Mammary epithelial cell (primary cell): ENCODE measurements at places on chromosomes 2 and 18.
A peak's percentile ranks its signal among the peaks of the same experiment; 100 is the strongest.

DNA sequence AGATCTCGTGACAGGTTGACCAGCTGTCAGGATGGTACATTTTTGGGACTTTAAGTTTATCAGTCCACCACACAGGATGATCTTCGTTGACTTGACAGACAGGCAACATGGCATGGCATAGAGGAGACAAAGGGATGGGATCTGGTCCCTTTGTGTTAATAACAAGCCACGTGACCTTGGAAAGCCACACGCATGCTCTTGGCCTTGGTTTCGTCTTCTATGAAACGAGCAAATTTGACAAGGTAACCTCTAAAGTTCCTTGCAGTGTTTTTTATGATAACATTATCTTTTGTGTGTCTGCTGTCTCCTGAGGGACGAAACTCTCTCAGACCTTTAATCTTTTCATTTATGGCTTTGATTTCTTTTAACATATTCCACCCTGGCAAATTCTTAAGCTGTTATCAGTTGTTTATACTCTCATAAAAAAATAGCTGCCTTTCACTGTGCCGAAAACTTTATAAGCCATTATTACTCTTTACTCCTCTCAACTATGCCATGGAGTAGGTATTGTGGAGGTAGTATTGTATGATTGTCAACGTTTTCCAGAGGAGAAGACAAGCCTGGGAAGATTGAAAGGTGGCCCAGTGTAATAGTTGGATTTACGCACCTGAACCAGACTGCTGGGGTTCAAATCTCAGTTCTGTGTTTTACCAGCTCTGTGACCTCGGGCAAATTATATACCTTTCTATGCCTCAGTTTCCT, 81.3 kb downstream of the MYOM1 start:
- DNase-seq, result no peak

DNA sequence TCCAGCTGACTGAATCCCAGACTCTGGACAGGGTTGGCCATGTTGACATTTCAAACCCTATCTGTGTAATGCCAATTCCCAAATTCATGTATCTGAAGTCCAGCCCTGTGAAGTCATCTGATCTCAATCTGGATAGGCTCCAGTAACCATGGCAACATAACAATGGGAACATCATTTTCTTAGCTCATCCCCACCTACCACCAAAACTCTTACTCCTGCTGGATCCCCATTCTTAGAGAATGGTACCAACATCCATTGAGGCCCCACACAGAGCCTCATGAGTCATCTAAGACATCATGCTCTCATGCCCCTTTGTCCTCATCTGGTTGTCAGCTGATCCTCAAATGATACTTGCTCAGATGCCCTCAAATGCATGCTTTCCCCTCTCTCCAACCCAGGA, 58.9 kb upstream of the TEX51 start:
- DNase-seq, result no peak

DNA sequence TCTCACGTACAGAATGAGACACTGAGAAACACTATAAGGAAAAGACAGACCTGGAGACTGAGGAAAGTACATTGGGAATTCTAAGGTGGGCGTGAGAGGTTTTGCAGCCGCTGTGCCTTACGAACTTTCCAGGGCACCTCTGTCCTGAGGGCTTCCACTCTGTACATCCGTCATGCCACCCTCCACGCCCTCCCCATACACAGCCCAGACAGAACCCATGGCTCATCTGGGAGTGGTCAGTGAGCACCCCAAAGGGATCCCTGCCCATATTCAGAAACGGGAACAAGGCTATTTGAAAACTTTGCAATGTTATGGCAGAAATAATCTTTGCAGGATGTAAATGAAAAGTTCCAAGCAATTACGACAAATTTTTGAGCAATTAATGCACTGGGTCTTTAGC, 95.4 kb upstream of the ZNF532 start:
- DNase-seq, result no peak

GRCh38 chr2:202032846-202033316, 774 bp upstream of the FZD7 start:
- DNase-seq, result peak; percentile 66

- DNase-seq, result peak; percentile 16
Measured at GRCh38 chr2:138079976-138080375, 115.7 kb downstream of the HNMT start.

DNA sequence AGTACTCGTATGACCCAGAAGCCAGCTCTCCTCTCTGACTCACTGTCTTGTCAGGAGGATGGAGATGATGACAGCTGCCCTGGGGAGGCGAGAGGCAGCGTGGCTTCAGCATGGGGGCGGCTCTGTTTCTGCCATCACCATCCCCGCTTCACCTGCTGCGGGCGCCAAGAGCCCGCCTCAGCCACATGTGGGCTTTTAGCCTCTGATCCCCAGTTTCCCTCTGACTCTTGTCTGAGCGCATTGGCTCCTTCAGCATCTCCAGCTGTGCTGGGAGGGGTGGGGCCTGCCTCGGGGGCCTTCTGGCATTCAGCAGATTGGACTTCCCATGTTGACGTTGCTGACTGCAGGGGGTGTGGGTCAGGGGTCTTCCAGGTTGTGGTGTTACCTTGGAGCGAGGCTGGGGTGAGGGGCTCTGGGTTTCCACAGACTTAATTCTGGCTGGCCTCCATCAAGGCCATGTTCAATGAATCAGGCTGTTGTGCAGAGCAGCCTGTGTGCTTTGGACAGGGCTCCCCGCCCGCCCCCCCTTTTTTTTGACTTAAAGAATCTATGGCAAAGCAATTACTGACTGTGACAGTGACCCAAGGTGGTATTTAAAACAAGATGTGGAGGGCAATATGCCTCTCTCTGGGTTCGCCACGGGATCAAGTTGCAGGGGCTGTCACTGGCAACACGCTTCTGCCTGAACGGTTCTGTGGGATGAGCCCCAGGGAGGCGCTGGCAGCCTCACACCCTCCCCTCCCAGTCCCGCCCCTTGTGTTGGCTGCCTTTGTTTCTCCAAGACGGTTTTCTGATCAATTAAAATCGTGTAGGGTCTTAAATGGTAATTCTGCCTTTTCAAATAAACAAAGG, 228.3 kb downstream of the LDLRAD4 start:
- no peak for DNase-seq

DNA sequence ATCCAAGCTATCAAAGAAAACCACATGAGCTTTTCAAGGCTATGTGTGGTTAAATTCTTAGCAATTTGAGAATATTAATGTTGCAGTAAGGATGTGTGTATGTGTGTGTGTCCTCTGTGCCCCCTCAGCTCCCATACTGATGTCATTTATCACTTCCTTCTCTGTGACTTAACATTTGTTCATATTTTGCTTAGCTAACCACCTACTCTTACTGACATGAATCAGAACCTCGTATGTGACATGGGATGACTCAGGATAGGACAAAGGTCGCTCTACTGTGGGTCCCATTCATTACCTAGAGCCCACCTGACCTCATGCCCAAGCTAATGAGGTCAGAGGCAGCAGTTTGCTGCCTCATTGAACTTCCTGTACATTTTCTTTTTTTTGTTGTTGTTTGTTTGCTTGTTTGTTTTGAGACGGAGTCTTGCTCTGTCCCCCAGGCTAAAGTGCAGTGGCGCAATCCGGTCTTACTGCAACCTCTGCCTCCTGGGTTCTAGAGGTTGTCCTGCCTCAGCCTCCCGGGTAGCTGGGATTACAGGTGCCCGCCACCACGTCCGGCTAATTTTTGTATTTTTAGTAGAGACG, 36.3 kb downstream of the MOGAT1 start:
- DNase-seq, result peak; percentile 68

- DNase-seq, result peak; percentile 35
Measured at GRCh38 chr2:177763531-177764265, 308.9 kb downstream of the PDE11A start.

DNA sequence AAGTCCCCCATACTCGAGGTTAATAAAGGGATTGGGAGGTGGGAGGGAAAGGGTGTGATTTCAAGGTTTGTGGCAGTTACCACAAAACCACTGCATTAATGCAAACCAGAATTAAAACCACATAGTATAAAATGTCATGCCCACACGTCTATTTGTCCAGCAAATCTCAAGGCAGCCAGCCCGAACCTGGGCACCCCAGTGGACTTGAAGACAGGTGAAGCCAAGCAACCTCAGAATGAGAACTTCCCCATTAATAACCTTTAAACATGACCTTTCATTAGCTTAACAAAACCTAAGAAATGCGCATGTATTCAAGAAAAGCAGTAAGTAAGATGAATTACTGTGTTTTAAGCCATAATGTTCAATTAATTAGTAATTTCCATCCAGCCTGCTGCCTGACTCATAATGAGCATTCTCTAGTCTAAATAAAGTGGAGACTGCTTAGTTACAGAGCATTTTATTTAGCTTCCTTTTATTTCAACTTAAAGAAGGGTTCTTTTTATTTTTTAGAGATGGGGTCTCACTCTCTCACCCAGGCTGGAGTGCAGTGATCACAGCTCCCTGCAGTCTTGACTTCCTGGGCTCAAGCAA, 229.6 kb downstream of the FAM210A start:
- DNase-seq, result no peak

GRCh38 chr18:4586731-4587130, 131.6 kb upstream of the DLGAP1 start:
- DNase-seq, result no peak

DNA sequence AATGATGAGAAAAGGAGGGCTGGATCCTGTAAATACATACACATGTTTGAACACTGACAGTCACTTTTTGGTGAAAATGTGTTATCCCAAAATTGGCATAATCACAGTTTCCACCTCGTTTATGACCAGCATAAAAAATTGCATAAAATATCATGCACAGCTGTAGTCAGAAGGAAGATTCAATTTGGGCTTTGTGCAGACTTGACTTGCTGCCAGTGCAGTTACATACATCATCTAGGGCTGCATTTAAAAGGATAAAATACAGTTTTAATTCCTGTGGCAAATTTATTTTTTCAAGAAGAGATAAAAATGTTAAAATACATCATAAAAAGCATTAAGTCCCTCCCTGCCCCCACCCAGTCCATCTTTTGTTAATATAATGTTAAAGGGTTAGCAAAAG, 103.8 kb downstream of the VWC2L start:
- DNase-seq, result no peak

GRCh38 chr18:3126457-3127097, 93.2 kb downstream of the MYOM1 start:
- no peak for DNase-seq

- DNase-seq, result no peak
Measured at GRCh38 chr2:111999809-112000208, 55.3 kb upstream of the TMEM87B start.

DNA sequence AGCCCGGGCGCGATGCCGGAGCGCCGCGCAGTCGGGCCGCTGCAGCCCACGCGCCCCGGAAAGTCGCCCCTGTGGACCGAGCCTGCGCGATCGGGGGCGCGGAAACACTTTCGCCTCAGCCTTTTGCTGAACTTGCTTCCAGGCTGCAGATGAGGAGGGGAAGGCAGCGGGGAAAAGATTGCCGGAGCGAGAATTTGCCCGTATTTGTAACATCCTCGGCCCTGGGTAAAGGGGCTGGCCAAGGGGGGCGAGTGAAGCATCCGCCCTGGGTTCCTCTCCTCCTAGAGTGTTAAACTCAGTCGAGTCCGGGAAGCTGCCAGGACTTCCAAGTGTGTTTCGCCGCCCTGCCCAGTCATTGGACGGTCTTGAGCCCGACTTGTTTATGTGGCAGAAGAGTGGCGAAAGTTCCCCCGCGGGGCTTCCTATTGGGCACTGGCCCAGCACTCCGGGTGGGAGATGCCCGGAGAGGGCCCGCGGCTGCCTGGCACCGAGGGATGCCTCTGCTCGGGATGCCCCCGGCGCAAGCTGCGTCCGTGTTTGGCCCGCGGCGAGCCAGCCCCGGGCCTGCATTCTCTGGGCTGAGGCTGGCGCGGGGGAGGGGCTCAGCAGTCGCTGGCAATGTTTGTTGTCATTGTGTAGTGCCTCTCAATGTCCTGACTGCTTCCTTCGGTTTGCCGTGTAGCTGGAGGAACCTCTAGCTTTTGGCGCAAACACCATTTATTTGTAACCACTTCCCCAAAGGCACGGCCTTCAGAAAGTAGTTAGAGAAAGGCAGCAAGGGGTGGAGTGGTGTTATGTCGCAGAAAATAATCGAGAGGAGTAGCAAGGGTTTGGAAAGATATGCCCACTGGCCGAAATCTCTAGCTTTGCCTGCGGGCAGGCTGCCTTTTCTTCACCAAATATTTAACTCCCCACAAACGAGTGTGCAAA, 1.1 kb downstream of the CYBRD1 start:
- peak; percentile 54 for DNase-seq

GRCh38 chr2:199738727-199739412, 112.1 kb downstream of the FTCDNL1 start:
- DNase-seq, result no peak

- peak; percentile 14 for DNase-seq
Measured at GRCh38 chr18:56789004-56789888, 138.1 kb downstream of the WDR7 start.

GRCh38 chr2:76478266-76479035, 767.7 kb upstream of the GCFC2 start:
- DNase-seq, result no peak

DNA sequence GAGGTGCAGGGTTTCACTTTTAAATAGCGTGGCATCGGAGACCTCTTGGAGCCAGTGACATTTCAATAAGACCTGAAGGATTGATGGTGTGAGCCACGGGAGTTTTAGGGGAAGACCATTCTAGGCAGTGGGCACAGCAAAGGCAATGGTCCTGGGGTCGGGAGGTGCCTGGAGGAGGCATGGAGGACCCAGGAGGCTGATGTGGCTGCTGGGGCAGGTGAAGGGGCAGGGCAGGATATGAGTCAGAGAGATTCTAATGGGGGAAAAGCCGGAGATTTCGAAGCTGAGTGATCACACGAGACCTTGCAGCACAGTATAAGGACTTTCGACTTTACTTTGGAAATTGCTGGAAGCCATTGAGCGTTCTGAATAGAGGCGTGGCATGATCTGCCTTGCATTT, 79.6 kb upstream of the KCNE4 start:
- no peak for DNase-seq

DNA sequence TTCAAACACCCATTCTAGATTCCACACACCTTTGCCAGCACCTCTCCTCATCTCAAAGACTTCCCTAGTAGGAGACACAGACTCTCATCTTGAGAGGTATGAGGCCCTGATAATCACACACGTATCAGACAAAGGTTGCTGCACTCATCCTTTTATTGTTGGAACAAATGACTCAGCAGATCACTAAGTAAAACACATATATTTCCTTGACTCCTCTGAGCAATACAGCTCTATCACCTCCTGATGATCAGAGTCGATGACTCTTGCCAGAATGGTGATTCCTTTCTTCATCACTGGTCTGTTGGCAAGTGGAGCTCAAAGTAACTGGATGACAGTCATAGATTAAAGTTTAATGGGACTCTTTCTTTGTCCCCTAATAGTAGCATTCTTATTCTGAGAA, 1049.2 kb upstream of the ZEB2 start:
- peak; percentile 60 for DNase-seq

DNA sequence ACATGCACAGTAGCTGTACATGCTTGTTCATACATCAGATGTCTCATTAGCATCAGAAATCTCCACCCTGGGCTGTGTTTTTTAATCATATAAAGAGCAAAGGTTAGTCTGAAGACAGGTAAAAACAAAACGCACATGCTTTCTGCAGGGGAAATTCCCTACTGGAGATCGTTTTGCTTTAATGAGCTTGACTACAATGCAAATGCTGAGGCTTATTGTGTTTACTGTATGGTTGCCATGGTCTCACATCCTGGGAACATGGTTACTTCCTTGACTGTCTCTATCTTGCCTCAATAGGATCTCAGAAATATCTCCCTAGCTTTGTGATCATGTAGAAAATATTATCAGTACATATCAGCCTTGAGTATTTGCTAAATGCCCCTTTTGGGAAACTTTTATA, 336.5 kb upstream of the TFPI start:
- DNase-seq, result peak; percentile 3

- no peak for DNase-seq
Measured at GRCh38 chr18:8139127-8139527, 470.1 kb upstream of the RAB12 start.
